T-helper 2 cell (primary cell): ENCODE measurements at places on chromosomes 11 and 22.

GRCh38 chr22:50600538-50600937 is at the start of gene MAPK8IP2:
Gene MAPK8IP2, plus strand, starts transcription at chr22:50600793. Its CDS starts 26 bp downstream, at chr22:50600819.
- DNase-seq, result no peak

GRCh38 chr11:63951779-63952536 is 13.2 kb downstream of the NAA40 start:
- peak; percentile 78 for DNase-seq

DNA sequence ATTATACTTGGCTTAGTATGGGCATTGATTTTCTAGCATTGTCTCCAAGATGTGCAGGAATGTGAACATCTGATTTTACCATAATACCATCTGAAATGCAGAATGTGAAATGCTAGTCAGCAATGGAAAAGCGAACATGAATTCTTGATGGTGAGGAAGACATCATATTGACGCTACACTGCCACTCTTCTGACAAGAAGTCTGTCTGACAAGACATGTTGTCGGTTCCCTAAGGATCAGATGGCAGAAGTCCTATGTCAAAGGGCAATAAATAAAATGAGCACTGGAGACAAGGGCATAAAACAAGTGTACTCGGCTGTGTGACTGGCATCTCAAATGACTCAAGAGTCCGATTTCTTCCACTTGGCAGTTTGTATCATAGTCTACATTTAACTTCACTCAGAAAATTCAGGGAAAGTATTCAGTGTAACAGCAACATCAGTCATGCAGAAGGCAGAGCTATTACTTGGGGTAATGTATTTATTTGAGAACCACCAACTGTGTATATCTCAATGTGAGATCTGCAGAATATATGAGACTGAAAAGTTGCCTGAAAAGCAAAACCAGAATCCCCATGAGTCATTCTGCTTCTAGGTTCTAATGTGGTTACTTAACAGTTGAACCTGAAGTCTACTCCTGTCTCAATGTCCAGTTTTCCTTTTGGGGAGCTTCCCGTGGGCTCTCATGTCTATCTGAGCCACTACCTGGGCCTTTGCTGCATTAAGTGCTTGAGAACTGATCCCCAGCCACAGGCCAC is 51.5 kb downstream of the SLC17A6 start:
- no peak for DNase-seq

- no peak for DNase-seq
Observed at GRCh38 chr11:9219572-9219971, 45.6 kb downstream of the DENND5A start.

DNA sequence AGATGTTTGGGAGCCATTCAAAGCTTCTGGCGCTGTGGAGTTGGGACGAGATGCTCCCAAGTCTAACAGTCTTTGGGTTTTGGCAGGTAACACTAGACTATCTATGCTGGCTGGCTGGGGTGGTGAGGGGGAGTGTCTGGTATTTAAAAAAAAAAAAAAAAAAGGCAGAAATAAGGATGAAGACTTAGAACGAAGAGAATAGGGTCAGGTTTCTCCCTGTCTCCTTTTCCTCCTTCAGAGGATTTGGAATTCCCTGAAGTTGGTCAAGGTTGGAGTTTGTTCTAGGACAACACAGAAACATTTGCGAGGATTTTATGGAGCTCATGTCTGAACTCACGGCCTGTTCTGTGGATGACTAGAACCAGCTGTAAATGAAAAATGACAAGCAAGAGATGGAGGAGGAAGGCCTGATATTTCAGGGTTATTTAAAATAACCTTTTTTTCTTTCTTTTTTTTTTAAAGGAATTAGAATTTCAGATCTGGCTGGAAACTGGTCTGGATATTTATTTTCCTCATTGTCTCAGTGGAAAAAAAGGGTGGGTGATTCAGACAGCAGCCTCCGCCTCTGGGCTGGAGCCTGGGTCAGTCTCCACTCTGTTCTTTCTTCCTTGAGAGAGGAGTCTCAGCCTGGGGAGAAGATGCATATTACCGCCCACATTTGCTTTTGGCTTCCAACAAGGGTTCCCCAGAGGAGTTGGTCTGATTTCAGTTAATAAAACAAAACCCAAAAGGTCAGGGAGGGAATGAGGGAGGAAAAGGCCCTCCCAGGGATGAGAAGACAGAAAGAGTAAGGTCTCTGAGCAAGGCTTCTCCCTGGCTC is 80.1 kb downstream of the USP35 start:
- no peak for DNase-seq

GRCh38 chr11:111718859-111719258 is 47.3 kb downstream of the PPP2R1B start:
- DNase-seq, result no peak
